ENCODE measurements at places on chromosomes 12 and 14.

DNA sequence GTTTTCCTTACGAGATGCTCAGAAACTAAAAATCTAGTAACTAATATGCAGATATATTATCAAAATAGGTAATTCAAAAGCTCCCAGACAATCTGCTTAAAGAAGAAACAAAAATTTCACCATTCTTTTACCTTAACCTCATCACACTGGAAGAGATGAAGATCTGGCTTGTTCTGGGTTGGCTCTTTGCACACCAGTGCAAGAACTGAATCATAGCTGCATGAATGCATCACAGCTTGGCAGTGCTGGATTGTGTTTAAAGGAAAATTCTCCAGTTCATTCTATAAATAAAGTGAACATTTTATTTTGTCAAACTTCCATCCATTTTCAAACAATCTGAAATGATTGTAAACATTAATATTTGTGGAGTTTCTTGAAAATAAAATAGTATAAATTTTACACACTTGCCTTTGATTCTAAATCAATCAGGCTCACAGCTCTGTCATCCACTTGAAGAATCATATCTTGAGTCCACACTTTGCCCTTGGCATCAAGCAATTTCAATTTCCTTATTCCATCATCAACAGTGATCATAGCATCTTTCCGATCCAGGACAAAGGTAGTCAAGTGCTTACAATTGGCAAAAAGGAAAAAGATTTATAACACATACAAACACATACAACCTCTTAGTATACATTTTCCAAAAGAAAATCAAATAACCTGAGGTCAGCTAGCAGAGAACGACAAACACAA, 119.8 kb downstream of the EPS8 start:
- DNase-seq = no peak

GRCh38 chr12:6684609-6685008, 4.6 kb downstream of the ZNF384 start:
- DNase-seq = no peak

DNA sequence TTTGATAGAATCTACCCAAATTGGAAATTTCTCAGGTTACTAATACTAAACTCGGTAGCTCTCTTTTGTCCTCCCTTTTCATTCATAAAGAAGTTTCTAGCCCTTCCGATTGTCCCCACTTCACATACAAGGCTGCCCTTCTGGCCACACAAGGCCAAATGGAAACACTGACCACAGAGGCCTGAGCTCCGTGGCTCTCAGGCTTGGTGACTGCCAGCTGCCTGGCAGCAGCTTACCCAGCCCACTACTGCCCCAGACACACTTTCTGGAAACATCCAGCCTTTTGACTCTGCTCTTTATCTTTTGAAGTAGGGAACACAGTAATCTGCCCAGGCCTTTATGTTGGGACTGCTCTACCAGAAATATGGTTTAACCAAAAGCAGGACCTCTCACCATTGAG, 167.2 kb downstream of the GCH1 start:
- DNase-seq = no peak

DNA sequence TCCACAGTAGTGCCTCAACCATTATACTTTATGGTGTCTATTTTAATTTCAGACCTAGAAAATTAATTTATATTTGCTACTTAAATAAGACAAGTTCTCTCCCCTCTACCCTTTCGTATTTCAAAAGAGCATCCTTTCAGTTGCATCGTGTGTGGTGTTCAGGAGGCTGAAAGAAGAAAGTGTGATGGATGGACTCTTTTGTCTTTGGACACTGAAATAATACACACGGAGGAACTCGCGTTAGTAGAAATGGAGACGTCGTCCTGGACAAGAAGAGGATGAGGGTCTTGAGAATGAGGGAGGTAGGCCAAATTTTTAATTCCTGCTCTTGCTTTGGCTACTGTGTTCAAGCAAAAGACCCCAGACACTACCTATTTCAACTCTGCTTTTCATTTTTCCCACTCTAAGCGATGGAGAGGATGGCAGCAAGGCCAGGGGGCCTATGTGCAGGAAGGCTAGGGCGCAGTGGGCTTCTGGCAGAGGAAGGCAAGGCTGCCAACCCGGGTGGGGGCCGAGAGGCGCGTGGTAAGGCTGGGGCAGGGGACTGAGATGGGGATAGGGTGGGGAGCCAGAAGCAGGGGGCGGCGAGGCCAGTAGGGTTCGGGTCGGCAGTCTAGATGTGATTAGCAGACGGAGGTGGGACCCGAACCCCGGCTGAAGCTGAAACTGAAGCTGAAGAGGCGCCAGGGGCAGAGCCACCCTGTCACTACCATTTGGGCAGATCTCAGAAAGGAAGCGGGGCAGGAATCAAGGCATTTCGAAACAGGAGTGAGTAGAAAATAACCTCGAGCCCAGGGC, 722 bp downstream of the TMED8 start:
- peak; percentile 44 for DNase-seq

GRCh38 chr12:108980831-108981618, 39.8 kb downstream of the SVOP start:
- peak; percentile 69 for DNase-seq

GRCh38 chr14:101790232-101790631, 28.7 kb downstream of the PPP2R5C start:
- DNase-seq = no peak

- no peak for DNase-seq
Measured at GRCh38 chr14:26594756-26595545, 2.9 kb downstream of the NOVA1 start.

DNA sequence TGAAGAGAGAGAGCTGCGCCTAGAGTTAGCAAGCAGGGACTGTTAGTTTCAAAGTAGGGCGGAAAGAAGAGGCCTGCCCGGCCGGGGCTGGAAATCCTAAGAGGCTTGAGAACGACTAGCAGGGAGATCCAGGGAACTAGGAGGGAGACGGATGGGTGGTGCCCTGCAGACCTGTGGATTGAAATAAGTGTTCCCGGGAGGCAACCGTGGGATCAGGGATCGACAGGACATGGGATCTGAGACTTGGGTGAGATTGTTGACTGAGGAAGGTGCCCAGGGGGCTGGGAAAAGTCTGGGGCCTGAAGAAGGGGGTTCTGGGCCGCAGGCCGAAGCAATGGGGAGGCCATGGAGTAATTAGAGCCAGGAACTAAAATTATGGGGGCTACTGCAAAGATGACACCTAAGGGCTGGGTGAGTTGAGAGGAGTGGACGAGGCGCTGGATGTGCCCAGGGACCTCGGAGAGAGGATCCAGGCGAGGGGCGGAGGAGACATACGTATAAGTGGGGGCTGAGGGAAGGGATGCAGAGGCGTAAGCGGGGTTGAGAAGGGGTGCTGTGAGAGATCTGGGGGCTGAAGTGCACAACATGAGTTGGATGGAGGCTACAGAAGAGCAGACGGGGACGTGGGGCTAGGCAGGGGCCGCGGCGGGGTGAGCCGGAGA, 635 bp downstream of the LTA4H start:
- peak; percentile 30 for DNase-seq

DNA sequence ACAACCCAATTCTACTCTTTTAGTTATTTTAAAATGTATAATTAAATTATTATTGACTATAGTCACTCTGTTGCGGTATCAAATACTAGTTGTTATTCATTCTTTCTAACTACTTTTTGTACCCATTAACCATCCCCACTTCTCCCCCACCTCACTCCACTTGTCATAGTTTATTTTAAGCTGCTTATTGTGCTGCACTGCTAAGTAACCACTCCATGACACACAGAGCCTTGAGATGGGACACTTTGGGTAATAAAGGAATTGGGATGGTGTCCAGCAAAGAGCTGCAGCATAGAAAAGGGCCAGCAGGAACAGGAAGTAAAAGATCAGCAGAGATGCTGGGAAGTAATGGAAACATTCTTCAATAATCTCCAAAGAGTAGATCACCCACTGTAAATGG, 123.0 kb downstream of the RPS29 start:
- DNase-seq = no peak

DNA sequence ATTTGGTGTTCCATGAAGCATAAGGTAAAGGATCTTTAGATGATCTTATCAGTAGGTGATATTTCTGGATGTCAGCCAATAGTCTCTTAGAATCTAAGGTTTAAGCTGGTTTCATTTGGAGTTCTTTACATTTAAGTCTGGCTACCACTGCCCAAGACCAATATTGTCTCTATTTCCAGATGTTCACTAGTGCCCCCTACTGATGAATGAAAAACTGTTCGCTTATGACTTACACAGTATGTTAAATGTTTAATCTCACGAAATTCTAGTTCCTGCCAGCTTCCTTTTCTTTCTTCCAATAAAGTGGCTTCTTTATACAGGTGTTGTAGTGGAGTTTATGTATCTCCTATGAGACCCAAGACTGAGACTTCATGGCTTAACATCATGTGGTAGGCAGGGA, 31.8 kb upstream of the MIS18BP1 start:
- DNase-seq = no peak

- no peak for DNase-seq
Measured at GRCh38 chr12:69929125-69929524, 104.1 kb downstream of the MYRFL start.

DNA sequence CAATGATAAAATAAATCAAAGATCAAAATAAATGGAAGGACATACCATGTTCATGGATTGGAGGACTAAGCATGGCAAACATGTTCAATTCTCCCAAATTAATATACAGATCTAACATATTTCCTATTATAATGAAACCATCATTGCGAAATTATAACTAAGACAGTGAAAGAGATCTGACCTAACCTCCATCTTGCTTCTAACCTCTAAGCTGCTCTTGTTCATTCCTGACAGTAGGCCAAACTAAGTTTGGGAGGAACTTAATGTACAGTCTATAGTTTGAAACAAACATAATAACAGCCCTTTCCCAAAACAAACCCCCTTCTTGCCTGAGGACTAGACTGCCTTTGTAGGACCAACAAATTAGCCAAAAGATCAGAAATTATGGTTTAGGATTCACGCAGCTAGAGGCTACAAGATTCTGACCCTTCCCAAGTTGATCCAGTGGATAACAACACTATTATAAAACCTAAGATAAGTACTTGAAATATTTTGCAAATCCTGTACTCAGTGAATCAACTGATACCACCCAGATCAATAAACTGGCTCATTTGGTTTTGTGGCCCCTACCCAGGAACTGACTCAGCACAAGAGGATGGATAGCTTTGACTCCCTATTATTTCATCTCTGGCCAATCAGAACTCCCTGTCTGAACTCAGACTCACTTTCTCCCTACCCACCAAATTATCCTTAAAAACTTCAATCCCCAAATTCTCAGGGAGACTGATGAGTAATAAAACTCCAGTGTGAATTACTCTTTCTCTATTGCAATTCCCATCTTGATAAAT, 41.7 kb upstream of the OR5AU1 start:
- no peak for DNase-seq

DNA sequence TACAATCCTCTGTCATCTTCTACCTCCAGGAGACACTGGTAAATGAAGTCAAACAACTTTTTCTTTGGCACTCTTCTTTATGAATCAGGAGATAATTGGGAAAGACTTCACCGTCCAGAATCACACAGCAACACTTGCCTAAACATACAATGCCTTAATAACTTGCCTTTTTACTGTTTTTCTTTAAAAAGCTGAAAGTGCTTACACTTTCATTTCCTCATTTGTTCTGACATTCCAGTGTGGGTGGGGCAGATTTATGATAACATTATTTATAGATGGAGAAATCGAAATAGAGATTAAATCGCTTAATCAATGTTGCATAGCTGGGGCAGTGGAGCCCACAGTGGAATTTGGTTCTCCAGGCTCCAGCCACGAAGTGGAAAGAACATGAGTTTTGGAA, 2.8 kb upstream of the FRS2 start:
- no peak for DNase-seq

- no peak for DNase-seq
Measured at GRCh38 chr14:35814371-35815005, 5.4 kb upstream of the RALGAPA1 start.

GRCh38 chr12:69254046-69254445, 14.7 kb downstream of the CPSF6 start:
- DNase-seq = no peak

- no peak for DNase-seq
Measured at GRCh38 chr14:94762431-94762830, 7.5 kb downstream of the GSC start.

DNA sequence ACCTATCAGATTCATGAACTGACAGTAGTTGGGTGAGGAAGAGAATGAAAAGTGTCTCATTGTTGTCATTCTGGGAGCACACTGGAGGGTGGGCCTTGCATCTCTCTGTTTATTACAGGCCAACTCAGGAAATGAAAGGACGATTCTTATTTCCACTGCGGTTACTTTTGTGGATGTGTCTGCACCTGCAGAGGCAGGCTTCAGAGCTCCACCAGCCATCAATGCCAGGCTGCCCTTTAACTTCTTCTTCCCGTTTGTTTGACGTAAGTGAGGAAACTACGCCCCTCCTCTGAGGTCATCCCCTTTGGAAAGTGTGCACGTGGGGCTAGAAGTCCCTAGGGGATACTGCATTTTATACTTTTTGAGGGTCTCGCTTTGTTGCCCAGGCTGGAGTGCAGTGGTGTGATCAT, 33.7 kb downstream of the TCTN1 start:
- DNase-seq = no peak

GRCh38 chr12:112422531-112422930, 3.8 kb downstream of the PTPN11 start:
- no peak for DNase-seq

GRCh38 chr12:104630230-104630670, 173.5 kb downstream of the CHST11 start:
- no peak for DNase-seq

DNA sequence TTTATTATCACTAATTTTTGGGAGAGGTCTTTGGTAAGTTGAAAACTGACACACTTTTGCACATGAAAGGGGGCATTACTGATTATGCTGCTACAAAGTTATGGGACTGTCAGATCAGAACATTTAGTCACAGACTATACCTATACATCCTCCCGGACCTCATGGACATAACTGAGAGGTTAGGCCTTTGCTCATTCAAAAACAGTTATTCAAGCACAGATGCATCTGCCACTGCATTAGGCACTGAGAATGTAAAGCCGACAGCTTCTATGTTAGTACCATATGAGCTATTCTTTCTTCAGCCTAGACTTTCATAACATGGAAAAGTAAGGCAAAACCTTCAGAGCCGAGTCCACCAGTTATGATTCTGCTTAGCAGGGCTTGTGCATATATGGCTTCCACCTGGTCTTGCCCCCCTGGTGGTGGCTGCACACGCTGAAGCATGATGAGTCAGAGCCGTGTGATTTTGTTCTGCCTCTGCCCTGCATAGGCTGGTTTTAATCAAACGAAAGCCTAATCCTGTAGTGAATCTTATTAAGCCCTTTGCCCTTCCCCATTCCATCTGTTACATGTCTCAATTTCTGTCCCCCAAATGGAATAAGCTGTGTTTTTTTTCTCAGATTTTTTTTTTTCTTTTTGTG, 21.8 kb upstream of the RNU6-8 start:
- DNase-seq = peak; percentile 46

GRCh38 chr12:67891596-67891995, 97.7 kb upstream of the IFNG-AS1 start:
- DNase-seq = no peak

All from left ventricle myocardium superior (tissue), 1 donor.